ENCODE measurements at places on chromosomes 7 and 10.

- no peak for DNase-seq
These were observed 241.9 kb upstream of the SLC26A5 start for GRCh38 chr7:103687951-103688350.

DNA sequence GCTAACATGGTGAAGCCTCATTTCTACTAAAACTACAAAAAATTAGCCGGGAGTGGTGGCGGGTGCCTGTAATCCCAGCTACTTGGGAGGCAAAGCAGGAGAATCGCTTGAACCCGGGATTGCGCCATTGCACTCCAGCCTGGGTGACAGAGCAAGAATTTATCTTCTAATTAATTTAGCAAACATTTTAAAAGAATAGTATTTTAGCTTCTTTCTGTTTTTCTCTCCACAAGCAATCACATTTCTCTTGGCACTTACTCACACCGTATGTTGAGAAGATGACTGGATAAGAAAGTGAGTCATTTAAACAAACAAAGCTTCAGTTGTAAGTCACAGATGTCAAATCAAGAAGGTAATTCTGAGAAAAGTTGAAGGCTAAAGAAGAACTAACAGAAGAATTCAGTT is 264.0 kb downstream of the ARL4A start:
- DNase-seq: no peak

DNA sequence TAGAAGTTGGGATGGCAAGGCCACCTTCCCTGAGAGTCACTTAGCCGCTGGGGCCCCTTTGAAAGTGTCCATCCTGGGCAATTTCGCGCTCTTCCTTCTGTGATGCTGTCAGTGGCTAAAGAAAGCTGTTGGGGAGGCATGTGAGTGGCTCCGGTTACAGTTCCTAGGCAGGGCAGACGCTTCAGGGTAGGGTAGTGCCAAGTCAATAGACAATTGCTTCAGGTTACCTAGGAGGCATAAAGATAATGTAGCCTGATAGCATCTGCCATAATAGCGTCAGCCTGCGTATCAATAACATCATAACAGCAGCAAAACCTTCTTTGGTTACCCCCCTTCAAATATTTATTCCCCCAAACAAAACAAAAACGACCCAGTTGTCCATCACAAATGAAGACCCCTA is at the start of gene FAM107B:
FAM107B (minus strand) TSS at position 101 of the 400 bp plus-strand sequence. CDS start 234 bp downstream, outside the sequence.
- DNase-seq: no peak

DNA sequence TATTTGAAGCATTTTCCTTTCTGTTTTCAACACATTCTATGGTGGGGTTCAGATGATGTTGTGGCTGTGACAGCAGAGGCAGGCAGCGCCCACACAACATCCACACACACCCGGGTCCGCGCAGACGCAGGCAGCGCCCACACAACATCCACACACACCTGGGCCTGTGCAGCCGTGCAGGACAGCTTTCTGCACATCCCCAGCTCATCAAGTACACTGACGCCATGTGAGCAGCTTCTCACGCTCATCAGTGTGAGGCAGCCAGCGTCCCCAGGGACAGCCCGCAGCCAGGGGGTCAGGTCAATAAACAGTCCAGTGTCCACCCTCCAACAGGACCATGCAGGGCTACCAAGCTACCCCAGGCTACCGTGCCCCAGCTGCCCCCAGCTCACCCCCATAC is 272.8 kb upstream of the TCERG1L start:
- DNase-seq: no peak

- no peak for DNase-seq
These were observed 150.2 kb upstream of the FERD3L start for GRCh38 chr7:19295376-19295775.

DNA sequence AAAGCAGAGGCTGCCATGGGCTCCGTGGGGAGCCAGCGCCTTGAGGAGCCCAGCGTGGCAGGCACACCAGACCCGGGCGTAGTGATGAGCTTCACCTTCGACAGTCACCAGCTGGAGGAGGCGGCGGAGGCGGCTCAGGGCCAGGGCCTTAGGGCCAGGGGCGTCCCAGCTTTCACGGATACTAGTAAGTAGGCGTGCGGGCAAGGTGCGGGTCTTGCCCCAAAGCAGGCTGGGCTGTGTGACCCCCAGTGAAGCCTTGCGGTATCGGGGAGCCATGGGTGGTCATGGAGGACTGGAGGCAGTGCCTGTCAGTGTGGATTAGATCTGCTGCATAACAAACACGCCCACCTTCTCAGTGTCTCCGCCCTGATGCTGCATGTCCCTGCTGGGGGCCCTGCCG is 5.1 kb downstream of the SLC29A4 start:
- no peak for DNase-seq

- no peak for DNase-seq
These were observed 4.7 kb upstream of the KLHDC10 start for GRCh38 chr7:130065500-130066152.

DNA sequence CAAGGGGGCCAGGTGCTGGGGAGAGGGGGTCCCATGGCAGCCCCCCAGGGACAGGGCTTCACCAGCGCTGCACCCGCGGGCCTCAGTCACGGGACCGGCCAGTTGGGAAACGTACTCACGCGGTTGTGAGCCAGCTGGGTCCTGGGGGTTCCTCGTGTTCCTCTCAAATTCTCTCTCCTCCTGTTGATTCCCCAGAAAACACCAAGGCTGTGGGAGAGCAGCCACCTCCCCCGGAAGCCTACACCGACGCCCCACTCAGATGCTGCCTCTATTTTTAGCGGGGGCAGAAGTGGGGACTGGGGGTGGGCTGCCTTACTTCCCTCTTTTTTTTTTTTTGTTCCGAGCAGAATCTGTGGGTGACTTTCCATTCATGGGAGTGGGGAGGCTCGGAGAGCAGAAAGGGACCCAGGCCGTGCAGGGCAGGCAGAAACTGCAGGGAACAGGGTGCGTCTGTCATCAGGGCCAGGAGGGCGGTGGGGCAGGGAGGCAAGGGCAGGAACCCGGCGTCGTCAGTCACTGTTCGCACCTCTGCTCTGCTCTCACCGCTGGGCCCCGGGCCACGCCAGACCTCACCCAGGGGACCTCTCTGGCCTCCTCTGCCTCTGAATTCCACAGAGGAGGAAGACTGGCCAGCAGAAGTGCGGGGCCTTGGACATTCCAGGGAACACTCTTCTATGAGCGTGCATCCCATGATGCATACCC is 63.1 kb downstream of the CARD11 start:
- DNase-seq: peak; percentile 33

GRCh38 chr10:13743101-13743693 is 156.4 kb downstream of the PRPF18 start:
- no peak for DNase-seq

- no peak for DNase-seq
These were observed 12.8 kb upstream of the FFAR4 start for GRCh38 chr10:93553482-93554315.

DNA sequence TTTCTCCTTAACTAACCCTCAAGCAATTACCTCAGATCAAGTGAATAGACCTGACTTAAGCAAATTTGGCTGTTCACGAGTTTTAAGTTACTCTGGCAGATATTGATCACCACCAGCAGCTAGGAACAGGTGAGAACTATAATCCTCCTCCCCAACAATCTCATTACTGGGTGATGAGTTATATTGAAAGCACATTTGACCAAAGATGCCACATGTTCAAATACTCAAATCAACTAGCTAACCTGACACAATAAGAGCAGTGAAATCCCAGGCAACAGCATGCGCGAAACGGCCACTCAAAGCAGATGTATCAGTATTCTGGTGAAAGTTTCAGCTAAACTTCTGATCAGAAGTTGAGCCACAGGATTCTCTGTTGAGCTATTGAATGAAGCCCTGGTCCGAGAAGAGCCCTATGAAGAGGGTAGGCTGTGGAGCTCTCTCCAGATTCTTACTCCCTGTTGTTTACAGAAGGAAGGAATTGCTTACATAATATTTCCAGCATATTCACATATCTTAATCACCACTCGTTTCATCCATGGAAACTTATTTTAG is 52.6 kb downstream of the CAV1 start:
- peak; percentile 20 for DNase-seq

DNA sequence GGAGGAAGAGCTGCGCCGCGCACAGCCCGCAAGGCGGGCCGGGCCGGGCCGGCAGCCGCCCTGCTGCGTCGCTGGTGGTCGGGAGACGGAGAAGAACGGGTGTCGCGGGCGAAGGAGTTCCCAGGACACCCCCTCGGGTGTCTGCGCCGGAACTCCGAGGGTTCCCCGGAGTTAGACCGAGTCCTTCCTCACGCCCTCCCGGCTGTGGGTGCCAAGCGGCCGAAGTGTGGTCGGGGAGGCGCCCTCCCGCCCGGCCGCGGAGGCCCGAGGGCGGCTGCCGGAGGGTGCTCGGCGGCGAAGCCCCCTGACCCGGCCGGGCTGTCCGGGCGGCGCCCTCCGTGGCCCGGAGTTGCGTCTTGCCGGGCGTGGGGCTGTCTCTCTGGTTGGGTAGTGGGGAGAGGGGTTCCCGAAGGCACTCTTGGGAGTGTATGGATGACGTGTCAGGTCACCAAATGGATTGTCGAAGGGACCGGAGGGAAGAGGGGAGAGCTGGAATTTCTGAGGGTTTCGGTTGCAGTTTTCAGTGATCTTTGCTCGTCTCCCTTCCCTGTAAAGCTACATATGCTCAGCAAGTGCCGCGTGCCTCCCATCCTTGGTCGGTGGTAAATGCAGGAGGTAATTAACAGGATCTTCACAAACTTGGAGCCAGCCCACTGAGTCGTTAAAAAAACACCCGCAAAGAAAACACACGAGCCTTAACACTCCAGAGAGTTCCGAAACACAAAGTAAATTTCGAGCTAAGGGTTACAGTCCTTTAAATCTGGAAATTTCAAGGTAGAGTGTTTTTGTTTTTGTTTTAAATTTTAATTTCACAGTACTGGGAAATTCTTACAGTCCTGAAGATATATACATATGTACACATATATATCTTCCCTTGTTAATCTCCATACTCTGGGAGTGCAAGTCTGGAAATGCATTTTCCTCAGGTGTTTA is 871 bp downstream of the ST7 start:
- DNase-seq: peak; percentile 39

DNA sequence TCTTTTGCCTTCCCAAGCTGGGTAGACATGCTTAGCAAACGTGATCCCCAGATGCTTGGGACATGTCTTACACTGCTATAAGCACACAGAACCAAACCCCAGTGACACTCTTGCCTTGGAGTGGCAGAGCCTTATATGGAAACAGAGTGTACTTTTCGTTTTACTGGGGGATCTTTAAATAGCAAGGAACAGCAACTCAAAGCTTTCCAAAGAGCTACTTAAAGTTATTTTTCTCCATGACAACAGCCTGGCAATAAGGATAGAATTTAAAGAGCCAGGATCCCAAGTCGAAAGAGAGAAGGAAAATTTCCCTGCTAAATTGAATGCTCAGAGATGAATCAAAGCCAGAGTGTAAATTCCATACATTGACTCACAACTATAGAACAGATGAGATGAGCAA is 67.8 kb downstream of the ZNF365 start:
- no peak for DNase-seq

DNA sequence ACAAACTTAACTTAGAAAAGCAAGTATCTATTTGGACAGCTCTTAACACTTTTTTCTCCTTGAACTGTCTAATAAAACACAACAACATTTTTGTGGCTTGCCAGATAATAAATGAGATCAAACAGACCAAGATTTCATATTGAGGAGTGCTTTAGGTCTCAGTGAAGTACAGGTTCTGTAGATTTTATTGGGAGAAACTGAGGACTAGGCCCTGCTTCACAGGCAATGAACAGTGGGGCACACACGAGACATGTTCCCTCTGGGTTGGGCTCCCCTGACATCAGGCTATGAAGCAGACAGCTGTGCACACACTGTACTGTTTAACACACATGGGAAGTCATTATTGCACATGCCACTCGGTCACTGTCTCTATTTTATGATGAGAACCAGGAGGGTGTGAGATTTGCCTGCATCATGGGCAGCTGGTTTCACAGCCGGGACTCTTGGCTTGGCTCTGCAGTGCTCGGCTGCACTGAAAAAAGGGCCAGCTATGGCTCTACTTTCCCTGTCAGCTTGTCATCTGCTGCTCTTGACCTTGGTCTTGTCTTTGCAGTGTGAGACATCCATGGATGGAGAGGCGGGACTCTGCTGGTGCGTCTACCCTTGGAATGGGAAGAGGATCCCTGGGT is 4.2 kb downstream of the IGFBP1 start:
- no peak for DNase-seq

GRCh38 chr7:7108931-7109330 is 73.4 kb upstream of the C1GALT1 start:
- no peak for DNase-seq

DNA sequence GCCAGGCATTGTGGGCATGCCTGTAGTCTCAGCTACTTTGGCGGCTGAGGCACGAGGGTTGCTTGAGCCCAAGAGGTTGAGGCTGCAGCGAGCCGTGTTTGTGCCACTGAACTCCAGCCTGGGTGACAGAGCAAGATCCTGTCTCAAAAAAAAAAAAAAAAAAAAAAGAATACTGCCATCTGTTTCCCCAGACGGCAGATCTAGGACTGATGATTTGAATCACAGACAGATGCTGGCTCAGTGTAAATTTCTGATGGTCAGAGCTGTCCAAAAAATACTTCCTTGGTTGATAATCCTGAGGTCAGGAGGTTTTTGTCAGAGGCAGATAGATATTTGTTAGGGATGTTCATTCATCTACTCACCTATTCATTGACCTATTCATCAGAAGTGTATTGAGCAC is 130.7 kb downstream of the REEP3 start:
- no peak for DNase-seq

- peak; percentile 21 for DNase-seq
These were observed 235.0 kb upstream of the PLPP4 start for GRCh38 chr10:120221873-120222485.

DNA sequence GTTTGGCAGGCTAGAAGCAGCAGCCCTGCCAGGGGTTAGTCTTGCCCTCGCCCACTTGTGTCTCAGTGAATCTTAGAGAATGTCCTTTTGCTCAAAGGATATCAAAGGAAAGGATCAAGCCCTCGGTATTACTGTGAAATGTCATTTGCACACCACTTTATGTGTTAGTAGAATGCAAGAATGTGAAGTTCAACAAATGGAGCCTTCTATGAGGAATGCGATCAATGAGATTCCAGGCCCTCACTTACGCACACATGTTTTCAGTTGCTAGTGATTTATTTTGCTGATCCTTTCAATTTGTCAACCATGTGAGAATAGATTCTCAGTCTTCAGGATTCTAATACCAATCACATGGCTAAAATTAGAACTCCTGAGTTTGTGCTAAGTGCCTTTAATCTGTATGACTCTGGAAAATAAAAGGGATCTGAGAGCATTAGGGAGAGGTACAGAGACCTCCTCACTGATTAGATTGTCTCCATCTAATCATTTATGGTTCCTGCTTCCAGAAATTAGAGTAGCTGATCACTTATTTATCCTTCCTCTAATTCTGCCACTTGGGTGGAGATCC is 123.0 kb upstream of the SP4 start:
- DNase-seq: no peak

DNA sequence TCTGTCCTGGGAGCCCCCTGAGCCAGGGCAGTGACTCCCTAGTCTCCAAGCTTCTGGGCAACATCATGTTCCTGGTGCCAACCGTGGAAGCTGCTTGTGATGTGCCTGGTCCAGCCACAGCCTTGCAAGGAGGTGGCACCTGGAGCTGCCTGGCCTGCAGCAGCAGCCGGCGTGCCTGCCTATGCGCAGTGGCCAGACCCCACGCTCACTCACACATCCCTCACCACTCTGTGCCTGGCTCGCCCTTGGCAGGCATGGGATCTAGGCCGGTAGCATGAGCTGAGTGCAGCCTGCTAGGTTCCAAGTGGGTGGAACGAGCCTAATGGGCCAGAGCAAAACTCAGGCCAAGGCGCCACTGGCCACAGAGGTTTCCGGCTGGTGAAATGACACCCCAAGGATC is 184.0 kb downstream of the ZNF438 start:
- DNase-seq: no peak

GRCh38 chr7:140841166-140841715 is 83.5 kb downstream of the BRAF start:
- DNase-seq: no peak

- DNase-seq: no peak
These were observed 142.6 kb upstream of the KAT6B start for GRCh38 chr10:74683621-74684364.
